Hypothalamus (tissue), 51 donors: ENCODE measurements at places on chromosomes 12 and 14.

DNA sequence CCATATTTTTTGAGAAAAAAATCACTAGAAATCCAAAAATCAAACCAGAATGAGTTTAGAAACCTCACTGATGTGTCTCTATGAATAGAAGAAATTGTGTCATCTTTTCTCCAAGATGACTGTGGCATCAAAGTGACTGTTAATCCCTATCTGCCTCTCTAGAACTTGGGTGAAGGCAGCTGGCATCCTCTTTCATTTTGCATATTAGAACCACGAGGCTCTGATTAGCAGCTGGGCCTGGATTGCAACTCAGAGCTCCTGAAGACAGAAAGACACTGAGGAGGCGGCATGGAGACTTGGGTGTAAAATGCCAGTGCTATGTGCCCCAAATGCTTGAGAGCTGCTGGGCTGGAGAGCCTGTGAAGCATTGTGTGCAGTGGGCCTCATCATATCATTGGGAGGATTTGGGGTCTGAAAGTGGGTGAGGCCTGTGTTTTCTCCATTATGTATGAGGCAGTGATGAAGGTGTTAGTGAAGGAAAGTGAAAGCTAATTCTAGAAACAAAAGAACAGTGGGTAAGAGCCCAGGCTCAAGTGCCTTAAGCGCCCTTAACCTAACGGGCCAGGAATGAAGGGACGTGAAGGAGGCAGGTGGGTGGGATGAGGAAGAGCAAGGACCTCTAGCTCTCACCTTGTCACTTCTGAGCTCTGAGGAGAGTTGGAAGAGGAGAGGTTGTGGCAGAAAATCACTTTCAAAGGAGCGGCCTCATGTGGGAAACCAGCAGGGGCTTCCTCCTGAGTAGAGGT is 26.2 kb downstream of the NKX2-8 start:
- no peak for DNase-seq

DNA sequence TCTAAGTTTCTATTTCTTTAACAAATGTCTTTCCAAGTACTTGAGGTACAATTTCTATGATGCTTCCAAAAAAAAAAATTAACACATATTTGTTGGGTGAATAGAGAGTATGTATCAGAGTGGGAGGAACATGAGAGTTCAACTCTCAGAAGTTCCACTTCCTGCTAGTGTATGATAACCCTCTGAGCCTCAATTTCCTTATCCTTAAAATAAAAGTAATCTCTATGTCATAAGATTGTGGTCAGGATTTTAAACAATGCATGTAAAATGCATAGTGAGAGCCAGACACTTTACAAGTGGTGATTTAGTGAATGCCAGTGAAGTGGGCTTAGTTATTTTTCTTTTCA is 270.3 kb upstream of the AMIGO2 start:
- no peak for DNase-seq

GRCh38 chr14:91418387-91419043 is 895 bp upstream of the CCDC88C start:
- no peak for DNase-seq

GRCh38 chr14:90781876-90782275 is 34.4 kb downstream of the TTC7B start:
- no peak for DNase-seq

DNA sequence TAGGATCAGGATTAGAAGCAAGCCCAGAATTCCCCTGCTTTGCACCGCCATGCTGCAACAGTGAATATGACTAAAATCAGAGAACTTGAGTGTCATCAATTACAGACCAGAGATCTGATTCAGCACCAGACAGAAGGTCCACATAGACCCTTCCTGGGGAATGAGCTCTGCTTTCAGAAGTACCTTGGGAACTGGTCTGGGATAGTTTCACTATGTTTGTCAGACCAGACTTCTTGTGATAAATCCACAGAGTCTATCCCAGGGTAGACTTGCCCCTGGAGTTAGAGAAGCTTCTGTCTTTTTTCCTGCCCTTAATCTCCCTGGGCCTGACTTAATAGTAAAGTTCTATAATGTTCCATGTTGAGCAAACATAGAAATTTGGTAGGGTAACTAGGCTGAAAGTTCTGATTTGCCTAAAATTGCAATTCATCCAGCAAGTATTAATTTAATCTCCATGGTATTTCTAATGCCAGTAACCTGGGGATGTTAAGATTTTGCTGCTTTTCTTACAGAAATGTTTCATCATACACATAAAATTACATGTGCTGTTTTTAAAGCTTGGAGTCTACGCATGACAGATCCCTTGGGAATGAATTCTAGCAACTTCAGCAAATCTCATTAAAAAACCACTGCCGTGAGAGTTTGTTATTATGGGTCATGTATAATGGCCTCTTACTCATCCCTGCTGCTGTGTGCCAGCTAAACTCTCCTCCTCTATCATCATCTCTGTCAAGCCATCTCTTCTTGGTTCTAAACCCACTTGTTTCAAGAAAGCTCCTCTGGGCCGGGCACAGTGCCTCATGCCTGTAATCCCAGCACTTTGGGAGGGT is 61.3 kb upstream of the METAP2 start:
- no peak for DNase-seq

DNA sequence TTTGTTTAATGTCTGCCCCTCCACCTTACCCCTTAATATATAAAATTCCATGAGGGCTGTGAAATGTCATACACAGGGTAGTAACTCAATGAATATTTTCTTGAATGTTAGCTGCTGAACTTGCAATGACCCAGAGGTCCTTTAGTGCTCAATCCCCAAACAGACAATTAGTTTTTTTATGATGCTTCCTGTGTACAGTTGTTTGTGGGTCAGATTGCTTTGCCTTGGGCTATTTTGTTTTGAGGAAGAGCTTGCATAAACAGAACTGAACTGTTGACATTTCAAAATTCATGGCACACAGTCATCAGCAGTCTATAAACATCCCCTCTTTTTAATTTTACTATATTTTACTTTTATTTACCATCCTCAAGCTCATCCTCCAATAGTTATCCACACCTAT is 820.5 kb upstream of the SEL1L start:
- DNase-seq: no peak

GRCh38 chr12:116635487-116635886 is 76.3 kb downstream of the MAP1LC3B2 start:
- DNase-seq: no peak

DNA sequence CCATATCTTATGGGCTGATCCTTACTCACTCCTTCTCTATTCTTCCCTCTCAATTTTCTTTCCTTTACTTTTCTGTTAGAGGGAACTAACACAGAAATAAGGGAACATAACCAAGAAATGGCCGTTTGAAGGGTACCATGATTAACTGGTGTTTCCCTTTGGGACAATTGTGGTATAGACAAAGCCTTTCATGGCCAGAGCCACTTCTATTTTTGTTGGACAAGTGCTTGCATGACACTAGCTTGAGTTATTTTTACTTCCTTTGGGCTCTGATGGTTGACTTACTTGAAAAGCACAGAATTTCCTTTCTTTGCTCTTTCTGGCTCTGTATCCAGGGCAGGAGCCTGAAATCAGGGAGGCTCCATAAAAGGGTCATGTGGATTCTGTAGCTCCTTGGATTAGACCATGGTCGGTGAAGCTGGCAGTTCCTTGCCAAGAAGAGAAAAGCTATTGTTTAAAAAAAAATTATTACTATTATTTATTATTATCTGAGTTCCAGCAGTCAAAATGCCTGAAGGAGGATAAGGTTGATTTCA is 130.6 kb downstream of the KTN1 start:
- DNase-seq: no peak

GRCh38 chr12:118140825-118141224 is 4.9 kb downstream of the PEBP1 start:
- no peak for DNase-seq

- no peak for DNase-seq
These were observed 117.7 kb upstream of the C14orf180 start for GRCh38 chr14:104461676-104462449.

- DNase-seq: no peak
These were observed 355.1 kb upstream of the CCDC196 start for GRCh38 chr14:66131111-66131510.

DNA sequence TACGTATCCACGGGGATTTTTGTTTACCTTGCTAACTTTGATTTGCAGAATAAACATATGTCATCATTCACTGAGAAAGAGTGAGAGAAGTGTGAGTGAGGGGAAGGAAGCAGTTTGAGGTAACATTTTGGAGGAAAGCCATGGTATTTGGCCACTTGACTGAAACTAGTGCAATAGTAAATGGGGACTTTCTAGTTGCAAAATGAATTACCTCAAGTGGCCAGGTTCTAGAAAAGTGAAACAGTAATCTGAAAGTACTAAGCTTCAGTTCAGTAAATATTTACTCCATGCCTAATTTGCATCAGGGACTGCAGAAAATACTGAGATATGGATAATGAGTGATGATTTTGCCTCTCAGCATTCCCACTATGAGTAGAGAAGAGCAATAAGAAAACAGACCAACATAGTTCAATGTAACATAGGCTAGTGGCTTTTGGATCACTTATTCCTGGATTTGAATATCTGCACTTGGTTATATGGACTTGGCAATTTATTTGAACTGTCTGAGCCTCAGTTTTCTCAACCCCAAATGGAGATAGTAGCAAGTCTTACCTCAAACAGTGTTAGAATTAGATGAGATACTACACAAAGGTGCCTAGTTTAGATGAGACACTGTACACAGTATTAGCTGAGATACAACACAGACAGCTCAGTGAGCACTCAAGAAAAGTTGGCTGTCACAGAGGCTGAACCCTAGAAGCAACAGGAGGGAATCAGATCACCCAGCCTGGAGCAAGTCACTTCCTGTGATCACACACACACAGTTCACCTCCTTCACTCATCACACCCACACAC is 439.1 kb downstream of the NPAS3 start:
- no peak for DNase-seq

DNA sequence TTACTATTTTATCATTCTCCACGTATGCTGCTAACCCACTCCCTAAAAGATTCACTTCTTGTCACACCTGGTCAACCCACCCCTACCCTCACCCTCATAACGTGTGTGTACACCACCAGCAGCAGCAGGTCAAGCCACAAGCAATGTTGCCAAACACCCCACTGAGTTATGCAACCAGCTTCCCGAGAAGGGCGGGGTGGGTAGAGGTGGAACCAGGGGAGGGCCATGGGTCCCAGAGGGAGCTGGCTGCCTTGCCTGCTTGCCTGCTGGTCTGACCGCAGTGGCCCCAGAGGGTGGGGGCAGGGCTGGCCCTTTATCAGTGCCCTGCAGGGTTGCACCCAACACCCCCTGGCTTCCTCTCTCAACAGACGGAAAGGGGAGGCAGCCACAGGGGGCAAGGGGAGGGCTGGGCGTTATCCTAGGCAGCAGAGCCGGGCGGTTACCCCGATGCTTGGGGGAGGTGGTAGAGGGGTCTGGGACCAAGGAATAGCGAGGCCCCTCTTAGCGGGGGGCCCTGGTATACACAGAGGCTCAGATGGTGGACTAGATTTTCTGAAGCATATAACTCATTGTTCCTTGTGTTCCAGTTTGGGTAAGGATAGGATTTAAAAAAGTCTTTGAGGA is 3.5 kb upstream of the NFE2 start:
- no peak for DNase-seq

DNA sequence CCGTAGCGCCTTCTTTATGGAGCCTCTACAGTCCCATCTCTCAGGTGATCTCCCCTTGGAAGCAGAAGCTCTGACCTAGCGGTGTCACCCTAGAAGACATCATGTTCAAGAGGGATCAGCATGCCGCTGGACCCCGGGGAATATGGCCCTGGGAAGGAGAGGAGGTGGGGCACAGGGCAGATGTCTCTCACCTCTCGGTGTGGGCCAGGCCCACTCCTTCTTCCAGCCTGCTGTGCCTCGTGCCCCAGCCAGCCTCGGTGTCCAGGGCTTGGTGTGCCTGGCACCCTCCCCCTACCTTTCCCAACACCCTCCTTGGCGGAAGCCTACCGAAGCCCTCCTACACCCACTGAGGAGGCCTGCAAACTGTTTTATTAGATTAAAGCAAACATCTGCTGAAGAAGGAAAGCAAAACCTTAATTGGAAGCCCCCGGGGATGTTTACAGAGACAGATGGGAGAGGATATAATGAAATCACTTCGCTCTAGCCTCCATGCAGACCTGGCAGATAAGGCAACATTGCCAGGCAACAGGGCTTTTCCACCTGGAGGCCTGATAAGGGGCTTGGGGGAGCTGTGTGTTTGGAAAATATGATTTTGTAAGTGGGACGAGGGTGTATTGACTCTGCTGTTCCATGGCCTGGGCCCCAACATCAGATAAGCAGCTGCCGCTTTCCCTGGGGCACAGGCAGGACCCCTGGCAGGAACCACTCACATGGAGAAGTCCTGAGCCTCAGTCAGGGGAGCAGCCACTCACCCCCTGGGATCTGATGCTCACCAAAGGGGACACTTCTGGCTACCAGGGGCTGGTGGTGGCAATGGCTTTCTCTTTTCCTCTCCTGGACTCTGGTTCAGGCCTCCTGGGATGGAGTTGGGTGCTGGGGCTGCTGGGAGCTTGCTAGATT is 5.7 kb upstream of the CHGA start:
- no peak for DNase-seq

GRCh38 chr14:51867741-51868140 is 7.3 kb downstream of the GNG2 start:
- DNase-seq: no peak

DNA sequence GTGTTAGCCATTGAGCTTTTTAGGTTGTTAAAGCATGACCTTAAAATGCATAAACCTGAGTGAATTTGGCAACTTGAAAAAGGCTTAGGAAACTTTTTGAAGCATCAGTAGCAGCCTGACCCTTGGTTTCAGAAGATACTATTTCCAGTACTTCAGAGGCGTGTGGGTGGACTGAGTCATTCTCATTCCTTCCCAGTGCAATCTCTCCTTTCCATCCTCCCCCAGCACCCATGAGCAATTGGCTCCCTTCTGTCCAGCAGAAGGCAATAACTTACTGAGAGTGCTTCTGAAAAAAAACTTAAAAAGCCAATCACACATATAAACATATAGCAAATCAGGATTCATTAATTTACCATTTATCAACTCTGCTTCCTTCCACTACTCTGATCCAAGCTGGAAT is 299.3 kb upstream of the STXBP6 start:
- no peak for DNase-seq

- no peak for DNase-seq
These were observed 399.0 kb downstream of the NAV3 start for GRCh38 chr12:78229591-78230101.

DNA sequence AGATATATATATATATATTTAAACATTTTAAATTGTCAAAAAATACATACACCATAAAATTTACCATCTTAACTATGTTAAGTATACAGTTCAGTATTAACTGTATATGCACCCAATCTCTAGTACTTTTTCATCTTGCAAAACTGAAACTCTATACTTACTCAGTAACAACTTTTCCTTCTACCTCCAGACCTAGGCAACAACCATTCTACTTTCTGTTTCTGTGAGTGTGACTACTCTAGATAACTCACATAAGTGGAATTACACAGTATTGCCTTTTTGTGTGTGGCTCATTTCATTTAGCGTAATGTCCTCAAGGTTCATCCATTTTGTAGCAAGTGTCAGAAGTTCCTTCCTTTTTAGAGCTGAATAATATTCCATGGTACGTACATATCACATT is 8.2 kb downstream of the FAM234B start:
- DNase-seq: no peak

- DNase-seq: no peak
These were observed 5.7 kb downstream of the MIPOL1 start for GRCh38 chr14:37203423-37203822.
